Breast epithelium (tissue), 4 donors: ENCODE measurements at places on chromosomes 11 and 22. TPM values are rescaled to one million over a fixed set of nuclear protein-coding genes. Genes with fewer than 3 reads are reported as not detected.
A peak's percentile ranks its signal among the peaks of the same experiment; 100 is the strongest.

GRCh38 chr11:95193541-95193940 lies 37.5 kb downstream of the SESN3 start:
- no peak overlapping the region for H3K4me3 ChIP-seq
- DNase-seq = no peak
- no peak overlapping the region for H3K27ac ChIP-seq
- no peaks in the 10 kb centered on the region for H3K36me3 ChIP-seq
- H3K4me1 ChIP-seq = no peaks in the 10 kb centered on the region

DNA sequence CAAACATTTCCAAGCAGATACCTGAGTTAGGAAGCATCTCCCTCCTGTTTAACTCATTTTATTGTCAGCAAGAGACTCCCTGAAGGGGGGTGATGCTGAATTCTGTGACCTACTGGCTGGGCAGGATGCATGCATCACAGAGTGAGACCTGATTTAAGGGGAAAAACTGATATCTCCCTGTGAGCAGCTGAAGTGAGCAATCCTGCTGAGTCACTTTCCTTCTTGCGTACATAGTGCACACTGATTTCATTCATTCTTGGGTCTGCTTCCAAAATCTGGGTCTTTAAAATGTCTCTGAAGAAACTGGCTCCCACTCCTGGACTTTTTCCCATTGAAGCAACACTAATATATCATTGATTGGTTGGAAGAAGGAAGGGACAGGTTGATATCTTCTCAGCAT lies 23.3 kb downstream of the P4HA3 start:
- H3K4me1 ChIP-seq = no peaks in the 10 kb centered on the region
- H3K4me3 ChIP-seq = no peak overlapping the region
- no peaks in the 10 kb centered on the region for H3K27me3 ChIP-seq
- H3K27ac ChIP-seq = no peak overlapping the region
- no peaks in the 10 kb centered on the region for H3K36me3 ChIP-seq

The CYP2D6 gene
- total RNA-seq = 2.0 TPM

GRCh38 chr11:26227883-26228502 lies 103.9 kb upstream of the ANO3 start:
- H3K36me3 ChIP-seq = no peaks in the 10 kb centered on the region
- DNase-seq = no peak
- no peak overlapping the region for H3K27ac ChIP-seq
- H3K4me3 ChIP-seq = no peak overlapping the region
- H3K27me3 ChIP-seq = no peaks in the 10 kb centered on the region

The CYB5R2 gene
- 21.6 TPM for total RNA-seq

- no peaks in the 10 kb centered on the region for H3K27me3 ChIP-seq
- DNase-seq = no peak
- no peak overlapping the region for H3K27ac ChIP-seq
- no peaks in the 10 kb centered on the region for H3K4me1 ChIP-seq
- no peak overlapping the region for H3K4me3 ChIP-seq
Observed at GRCh38 chr11:95499516-95500135, 268.6 kb upstream of the SESN3 start.

The SLC22A8 gene
- not detected for total RNA-seq

DNA sequence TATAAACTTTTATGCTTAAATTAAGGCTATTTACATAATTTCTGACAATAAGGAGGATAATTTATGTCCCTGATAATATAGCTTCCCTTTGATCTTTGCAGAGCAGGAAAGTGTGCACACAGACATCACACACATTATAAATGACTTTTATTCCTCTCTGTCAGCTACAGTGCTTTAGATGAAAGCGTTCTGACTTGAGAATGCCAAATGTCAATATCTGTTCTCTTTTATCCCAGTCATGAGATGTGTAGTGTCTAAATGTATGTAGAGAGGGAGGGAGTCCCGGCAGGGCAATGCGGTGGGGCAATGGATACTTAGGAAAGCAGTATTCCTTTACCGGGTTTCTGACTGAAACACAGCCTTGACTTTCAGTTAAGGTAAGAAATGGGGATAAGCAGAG lies 225.4 kb upstream of the CHORDC1 start:
- H3K27ac ChIP-seq = no peak overlapping the region
- no peaks in the 10 kb centered on the region for H3K27me3 ChIP-seq
- H3K4me3 ChIP-seq = no peak overlapping the region
- no peaks in the 10 kb centered on the region for H3K4me1 ChIP-seq

The GPHA2 gene
- not detected for total RNA-seq

- H3K27ac ChIP-seq = no peak overlapping the region
- H3K36me3 ChIP-seq = no peaks in the 10 kb centered on the region
- H3K4me3 ChIP-seq = no peak overlapping the region
- no peak for DNase-seq
- no peaks in the 10 kb centered on the region for H3K27me3 ChIP-seq
Observed at GRCh38 chr11:130025371-130025770, 22.7 kb upstream of the PRDM10 start.

DNA sequence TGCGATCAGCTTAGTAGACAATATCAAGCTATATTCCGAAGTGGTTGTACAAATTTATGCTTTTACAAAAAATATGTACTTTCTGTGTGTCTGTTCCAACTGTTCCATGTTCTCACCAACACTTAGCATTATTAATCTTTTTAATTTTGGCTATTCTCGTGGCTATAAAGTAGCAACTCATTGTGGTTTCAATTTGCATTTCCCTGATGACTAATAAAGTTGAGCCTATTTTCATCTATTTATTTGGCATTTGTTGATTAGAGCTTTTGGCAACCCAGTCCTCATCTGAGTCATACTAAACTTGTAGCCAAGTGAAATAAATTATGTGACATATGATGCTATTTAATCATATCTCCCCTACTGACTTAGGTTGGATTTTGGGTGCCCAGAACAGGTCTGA lies 115.9 kb downstream of the FBXO7 start:
- H3K4me3 ChIP-seq = no peak overlapping the region
- DNase-seq = no peak
- H3K36me3 ChIP-seq = no peaks in the 10 kb centered on the region

DNA sequence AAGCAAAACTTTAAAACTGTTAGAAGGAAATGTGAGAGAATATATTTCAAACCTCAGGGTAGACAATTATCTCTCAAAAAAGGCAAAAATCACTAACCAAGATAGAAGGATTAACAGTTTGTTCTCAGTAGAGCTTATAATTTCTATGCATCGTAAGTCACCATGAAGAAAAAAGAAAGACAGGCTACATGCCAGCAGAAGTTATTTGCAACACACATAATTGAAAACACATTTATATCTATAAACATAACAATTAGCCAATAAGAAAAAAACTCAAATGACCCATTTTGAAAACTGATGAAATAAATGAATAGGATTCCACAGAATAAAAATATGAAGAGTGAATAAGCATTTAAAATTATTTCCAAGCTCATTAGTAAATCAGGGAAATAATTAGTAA lies 24.4 kb upstream of the SNX19 start:
- no peak overlapping the region for H3K4me3 ChIP-seq
- no peaks in the 10 kb centered on the region for H3K4me1 ChIP-seq
- DNase-seq = no peak
- H3K27me3 ChIP-seq = no peaks in the 10 kb centered on the region
- no peak overlapping the region for H3K27ac ChIP-seq

DNA sequence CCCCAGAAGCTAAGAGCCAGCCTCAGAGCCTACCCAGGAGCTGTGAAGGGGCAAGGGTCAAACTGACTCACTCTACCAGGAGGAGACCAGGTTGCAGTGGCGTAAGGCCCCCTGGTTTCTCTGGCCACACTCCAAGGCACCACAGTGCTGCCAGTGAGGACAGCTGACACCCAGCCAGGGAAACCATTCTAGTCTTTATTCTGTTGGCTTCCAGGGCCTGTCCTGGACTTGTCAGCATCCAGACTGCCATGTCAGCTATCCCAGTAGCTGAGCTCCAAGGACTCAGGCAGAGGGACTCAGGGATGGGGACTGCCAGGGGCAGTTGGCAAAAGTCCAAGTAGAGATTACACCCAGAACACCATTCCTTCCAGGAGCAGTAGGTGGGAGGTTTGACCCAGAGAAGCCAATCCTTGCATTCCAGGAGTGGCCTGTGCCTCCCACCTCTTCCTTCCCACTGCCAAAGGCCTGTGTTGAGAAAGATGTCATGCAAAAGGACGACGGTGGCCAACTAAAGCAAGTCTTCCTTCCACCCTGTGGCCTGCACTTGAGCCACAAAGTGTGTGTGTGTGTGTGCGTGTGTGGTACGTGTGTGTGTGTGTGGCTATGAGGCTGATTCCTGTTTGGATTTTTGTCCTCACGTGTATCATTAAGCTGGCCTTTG lies 3.6 kb upstream of the MAPK8IP1 start:
- no peaks in the 10 kb centered on the region for H3K36me3 ChIP-seq
- no peaks in the 10 kb centered on the region for H3K27me3 ChIP-seq
- no peak overlapping the region for H3K27ac ChIP-seq
- no peak for DNase-seq
- no peak overlapping the region for H3K4me3 ChIP-seq
- H3K4me1 ChIP-seq = no peaks in the 10 kb centered on the region

DNA sequence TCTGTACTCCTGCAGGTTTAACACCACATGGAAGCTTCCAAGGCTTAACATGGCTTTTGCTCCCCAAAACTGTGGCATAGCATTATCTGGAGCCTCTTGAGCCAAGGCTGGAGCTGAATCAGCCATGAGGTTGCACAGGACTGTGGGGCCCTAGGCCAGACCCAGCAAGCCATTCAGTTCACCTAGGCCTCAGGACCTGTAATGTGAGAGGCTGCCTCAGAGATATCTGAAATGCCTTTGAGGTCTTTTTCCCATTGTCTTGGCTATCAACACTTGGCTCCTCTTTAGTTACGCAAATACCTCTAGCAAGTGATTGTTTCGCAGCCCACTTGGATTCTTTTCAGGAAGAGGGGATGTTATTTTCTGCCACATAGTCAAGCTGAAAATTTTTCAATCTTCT lies 72.0 kb downstream of the VPREB1 start:
- H3K4me3 ChIP-seq = no peak overlapping the region
- no peaks in the 10 kb centered on the region for H3K4me1 ChIP-seq
- H3K27me3 ChIP-seq = no peaks in the 10 kb centered on the region
- no peak for DNase-seq

DNA sequence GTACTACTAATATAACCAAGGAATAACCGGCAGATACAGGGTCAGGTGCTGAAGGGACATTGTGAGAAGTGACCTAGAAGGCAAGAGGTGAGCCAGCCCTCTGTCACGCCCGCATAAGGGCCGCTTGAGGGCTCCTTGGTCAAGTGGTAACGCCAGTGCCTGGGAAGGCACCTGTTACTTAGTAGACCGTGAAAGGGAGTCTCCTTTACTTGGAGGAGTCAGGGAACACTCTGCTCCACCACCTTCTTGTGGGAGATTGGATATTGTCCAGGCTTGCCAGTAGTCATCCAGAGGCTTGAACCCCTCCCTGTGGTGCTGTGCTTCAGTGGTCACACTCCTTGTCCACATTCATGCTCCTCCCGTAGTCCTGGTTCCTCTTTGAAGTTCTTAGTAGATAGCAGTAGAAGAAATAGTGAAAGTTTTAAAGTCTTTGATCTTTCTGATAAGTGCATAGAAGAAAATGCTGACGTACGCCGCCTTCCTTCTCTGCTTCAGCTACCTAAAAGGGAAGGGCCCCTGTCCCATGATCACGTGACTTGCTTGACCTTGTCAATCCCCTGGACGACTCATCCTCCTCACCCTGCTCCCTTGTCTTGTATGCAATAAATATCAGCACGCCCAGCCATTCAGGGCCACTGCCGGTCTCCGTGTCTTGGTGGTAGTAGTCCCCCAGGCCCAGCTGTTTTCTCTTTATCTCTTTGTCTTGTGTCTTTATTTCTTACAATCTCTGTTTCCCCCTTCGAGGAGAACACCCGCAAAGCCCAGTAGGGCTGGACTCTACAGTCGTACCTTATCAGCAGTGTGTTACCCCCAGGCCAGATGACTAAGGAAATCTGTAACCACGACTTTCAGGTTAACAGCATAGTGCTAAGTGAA lies 6.1 kb downstream of the NUP50 start:
- H3K4me3 ChIP-seq = no peak overlapping the region
- H3K27ac ChIP-seq = no peak overlapping the region
- H3K27me3 ChIP-seq = no peaks in the 10 kb centered on the region
- no peaks in the 10 kb centered on the region for H3K36me3 ChIP-seq
- no peak for DNase-seq

DNA sequence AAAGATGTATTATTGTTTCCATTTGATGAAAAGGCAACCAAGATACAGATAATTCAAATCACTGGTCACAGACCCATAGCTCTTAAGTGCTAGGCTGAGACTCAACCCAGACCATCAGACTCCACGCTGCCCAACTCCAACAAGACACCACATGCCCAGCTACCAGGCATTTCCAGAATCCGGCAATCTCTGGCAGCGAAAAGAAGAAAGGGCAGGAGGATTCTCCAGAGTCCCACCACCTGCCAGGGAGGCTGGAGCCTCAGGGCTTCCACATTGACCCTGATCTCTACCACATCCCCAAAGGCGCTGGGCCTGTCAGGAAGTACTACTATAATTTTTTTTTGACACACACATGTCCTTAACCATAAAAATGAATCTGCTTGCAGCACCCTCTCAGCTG lies 61.4 kb upstream of the ARFGAP3 start:
- no peaks in the 10 kb centered on the region for H3K27me3 ChIP-seq
- peak; percentile 61 for DNase-seq
- H3K4me1 ChIP-seq = no peaks in the 10 kb centered on the region
- H3K36me3 ChIP-seq = no peaks in the 10 kb centered on the region

The FOLH1 gene
- 0.16 TPM for total RNA-seq

- H3K4me1 ChIP-seq = no peaks in the 10 kb centered on the region
- H3K27me3 ChIP-seq = no peaks in the 10 kb centered on the region
- H3K4me3 ChIP-seq = no peak overlapping the region
- no peak overlapping the region for H3K27ac ChIP-seq
- no peak for DNase-seq
- H3K36me3 ChIP-seq = no peaks in the 10 kb centered on the region
Observed at GRCh38 chr11:121372671-121373429, 79.3 kb upstream of the SORL1 start.

The YPEL1 gene
- total RNA-seq = 8.5 TPM

DNA sequence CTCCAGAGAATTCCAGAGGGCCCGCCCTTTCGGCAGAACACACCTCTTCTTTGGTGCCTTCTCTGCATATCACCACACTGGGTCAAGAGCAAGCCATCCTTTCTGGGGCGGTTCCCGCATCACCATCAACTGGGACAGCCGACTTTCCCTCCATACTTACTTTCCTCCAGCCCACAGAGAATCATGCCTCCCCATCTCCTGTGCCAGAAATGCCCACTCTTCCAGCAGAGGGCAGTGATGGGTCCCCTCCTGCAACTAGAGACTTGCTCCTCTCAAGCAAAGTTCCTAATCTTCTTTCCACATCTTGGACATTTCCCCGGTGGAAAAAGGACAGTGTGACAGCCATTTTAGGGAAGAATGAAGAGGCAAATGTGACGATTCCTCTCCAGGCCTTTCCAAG lies 157.7 kb downstream of the C11orf91 start:
- H3K4me3 ChIP-seq = no peak overlapping the region
- H3K27me3 ChIP-seq = no peaks in the 10 kb centered on the region
- H3K27ac ChIP-seq = no peak overlapping the region

The MRPL49 gene
- 66.2 TPM for total RNA-seq

- no peaks in the 10 kb centered on the region for H3K36me3 ChIP-seq
- H3K4me3 ChIP-seq = no peak overlapping the region
- H3K27ac ChIP-seq = no peak overlapping the region
- H3K4me1 ChIP-seq = no peaks in the 10 kb centered on the region
Observed at GRCh38 chr11:119400860-119401259, 19.4 kb upstream of the USP2 start.
